ENCODE measurements at places on chromosomes 11 and 22.

DNA sequence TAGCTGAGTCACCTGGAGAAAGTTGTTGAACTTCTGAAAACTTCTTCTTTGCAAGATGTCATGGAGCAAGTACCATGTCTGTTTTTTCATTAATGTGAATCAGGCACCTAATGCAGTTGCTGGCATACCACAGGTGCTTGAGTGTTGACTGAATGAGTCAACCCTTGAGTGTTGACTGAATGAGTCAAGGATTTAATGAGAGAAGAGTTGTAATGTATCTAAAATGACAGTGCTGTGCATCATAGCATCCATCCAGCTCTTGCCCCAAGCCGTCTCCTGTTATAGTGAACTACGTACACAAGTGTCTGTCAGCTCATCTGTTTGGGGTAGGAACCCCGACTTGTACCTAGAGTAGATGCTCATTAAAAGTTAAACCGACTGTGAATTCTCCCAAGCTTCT, 93.1 kb downstream of the CWC15 start:
- no peak for DNase-seq

DNA sequence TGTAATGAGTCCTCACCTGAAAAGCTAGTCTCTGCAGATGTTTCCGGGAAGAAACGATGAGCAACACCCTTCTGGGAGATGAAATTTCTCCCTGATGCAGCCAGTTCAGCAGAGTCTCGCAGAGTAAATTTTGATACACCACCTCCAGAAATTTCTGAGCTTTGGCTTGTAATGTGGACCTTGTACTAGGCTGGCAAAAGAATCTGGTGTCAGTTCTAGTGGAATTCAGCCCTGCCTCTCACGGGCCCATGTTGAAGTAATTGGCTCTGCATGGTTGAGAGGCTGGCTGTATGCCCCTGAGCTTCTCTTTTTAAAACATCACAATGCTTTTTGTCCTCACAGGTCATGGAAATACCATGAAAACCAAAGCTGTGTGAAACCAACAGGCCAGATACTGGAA, at the start of gene GLYAT:
Gene GLYAT (minus strand): TSS at position 125 of the 400 bp plus-strand sequence. CDS start 7,447 bp downstream, outside the sequence.
- DNase-seq: no peak

DNA sequence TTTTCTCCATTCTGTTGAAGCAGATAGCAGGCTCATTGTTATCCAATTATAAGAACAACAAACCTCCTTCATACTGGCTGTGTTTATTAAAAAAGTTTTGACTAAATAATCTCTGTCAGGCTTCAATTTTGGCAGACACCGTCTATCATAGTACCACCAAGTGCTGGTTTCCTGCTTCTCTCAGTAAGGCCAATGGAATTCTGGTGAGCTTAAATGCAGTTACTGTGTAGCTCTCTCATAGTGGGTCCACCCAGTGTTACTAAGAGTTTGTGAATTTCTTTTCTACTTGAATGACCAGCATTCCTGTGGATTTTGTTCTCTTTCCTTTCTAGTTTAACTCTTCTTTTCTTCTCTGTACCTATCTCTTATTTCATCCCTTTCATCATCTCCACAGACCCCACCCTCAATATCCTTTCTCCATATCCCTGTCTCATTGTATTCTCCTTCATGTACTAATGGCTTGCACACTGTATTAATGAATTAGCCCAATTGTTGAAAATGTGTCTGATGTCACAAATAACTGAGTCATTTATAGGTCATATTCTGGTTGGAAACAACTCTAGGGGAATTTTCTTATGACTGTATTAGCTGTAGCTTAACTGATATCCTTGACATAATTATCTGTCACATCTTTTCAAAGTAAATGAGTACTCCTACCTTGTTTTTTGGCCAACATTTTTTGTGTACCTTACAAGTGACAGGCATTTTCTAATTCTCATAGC, 372.1 kb downstream of the FAT3 start:
- DNase-seq: no peak

DNA sequence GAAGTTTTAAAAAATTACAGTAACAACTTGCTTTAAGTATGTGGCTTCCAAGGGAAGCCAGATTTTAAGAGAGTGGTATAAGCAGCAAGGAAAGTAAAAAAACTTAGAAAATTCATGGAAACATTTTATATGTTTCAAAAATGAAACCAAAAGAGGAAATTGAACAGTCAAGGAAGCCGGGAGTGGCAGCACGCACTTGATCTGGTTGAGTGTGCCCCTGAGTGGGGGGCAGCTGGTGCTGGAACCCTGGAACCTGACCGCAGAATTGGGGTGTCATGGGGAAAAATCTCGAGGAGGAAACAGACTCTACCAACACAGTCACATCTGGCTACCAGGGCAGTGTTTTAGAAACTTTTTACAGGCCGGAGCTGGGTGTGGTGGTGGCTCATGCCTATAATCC, 14.0 kb downstream of the MICALL1 start:
- no peak for DNase-seq

DNA sequence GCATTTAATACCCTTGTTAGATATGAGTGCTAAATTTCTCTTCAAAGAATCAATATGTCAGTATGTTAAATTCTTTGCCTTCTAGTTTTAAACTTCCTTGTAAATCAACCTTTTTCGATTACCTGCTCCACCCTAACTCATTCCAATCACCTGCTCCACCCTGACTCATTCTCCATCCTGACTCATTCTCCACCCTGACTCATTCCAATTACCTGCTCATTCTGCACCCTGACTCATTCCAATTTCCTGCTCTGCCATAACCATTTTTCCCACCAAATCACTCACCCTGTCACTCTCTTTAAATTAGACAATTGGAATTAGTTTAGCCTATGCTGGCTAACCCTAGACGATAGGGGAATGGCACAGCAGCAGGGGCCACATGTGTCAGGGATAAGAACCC, 519.5 kb upstream of the LRRC4C start:
- DNase-seq: no peak

DNA sequence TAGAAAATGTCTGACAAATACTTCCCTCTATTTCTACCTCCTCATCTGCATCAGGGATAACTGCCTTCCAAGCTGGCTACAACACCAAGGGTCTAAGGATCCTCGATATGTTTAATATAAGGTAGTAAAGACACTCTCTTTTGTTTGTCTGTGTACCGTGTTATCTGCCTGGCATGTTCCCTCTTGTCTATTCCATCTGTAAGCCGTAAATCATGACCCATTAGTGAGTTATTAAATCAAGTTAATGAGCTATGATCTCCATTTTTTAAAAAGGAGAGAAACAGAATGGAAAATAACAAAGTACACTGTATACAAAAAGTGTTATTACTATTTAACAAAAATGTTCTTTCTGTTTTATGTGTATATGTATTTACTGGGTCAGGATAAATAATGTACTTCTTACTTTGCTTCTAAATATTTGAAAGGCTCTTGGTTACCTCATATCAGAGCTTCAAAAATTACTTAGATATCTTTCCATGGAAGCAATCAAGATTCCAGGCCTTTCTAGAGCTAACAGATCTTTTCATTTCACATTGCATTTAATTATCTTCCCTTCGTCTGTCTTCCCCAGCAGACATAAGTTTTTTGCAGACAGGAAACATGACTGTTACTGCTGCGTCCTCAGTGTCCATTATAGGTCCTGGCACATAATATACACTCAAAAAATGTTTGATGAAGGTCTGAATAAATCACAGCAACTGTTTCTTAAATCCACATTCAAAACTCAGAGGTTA, 342.6 kb upstream of the CCDC90B start:
- DNase-seq: no peak

DNA sequence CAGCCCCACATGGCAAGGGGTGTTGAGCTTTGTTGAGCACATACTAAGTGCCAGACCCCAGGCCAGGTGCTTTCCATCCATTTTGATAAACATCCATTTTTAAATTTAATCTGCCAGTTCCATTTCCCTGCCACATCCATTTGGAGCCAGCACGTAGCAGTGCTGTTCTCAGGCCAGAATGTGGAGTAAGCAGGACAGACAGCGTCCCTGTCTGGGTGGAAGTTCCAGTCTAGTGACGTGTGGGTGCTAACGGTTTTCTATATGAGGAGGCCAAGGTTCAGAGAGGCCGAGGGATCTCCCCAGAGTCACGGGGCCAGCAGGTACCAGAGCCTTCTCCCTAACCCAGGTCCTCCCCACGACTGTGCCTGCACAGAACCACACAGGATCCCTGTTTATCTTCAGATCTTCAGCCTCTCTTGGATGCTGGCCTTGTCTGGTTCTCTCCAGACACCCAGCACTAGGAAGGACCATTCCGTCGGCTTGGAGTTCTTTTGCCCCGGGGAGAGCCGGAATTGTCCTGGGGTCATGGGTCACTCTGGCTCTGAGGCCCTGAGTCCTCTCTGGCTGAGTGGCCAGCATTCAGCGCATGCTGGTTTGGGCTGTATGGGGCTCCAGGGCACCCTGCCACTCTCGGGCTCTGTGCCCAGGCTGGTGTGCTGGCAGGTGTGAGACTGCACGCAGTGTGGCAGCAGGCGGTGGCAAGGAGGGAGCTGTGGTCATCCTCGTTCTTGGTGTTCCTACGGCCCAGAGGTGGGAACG, 63.6 kb upstream of the PPARA start:
- DNase-seq: no peak

- no peak for DNase-seq
These were observed 616 bp upstream of the CPT1B start for GRCh38 chr22:50578776-50579310.

DNA sequence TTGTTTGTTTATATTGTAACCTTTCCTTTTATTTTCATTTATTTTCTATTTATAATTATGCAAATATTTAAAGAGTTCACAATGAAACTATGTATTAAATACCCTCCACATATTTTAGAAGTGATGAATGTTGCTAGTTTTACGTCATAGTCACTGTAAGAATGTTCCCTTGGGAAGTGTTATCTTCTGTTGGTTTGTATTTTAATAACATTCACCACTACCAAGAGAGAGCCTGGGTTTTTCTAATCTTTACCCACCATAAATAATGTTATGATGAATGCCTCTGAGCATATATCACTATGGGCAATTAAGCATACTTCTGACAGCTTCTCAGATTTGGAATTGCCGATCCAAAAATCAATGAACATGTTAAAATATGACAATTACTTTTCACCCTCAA, 80.7 kb downstream of the GGT1 start:
- no peak for DNase-seq

GRCh38 chr22:46462726-46463371, 74.6 kb downstream of the CELSR1 start:
- no peak for DNase-seq

- DNase-seq: no peak
These were observed at the start of gene CASP4 for GRCh38 chr11:104968355-104968855. Gene CASP4 (minus strand): TSS chr11:104968574. CDS start chr11:104968525, 49 bp downstream.
